Activated T-helper 9 cell treated with anti-CD3 and anti-CD28 coated beads, Interleukin-2, amount 50 U/mL, for 16 hours (primary cell): ENCODE measurements at places on chromosomes 3 and 15.

DNA sequence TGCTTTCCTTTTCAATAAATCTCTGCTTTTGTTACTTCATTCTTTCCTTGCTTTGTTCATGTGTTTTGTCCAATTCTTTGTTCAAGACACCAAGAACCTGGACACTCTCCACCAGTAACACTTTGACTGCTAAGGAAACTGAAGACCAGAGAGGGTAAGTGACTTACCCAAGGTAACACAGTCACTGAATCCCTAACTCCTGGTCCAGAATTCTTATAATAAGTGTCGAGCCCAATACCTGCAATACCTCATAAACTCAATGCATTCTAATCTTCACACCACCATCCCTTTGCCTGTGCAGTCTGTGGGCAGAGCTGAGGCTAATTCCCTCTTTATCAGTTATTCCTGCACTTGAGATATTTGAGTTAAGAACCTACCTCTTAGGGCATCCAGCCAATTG, 237.8 kb downstream of the UACA start:
- no peak for DNase-seq

GRCh38 chr3:6551165-6551564, 309.8 kb upstream of the GRM7 start:
- DNase-seq: no peak

GRCh38 chr3:65048151-65048550, 360.4 kb upstream of the ADAMTS9 start:
- DNase-seq: no peak

GRCh38 chr3:242602-243355, 46.2 kb downstream of the CHL1 start:
- DNase-seq: no peak

DNA sequence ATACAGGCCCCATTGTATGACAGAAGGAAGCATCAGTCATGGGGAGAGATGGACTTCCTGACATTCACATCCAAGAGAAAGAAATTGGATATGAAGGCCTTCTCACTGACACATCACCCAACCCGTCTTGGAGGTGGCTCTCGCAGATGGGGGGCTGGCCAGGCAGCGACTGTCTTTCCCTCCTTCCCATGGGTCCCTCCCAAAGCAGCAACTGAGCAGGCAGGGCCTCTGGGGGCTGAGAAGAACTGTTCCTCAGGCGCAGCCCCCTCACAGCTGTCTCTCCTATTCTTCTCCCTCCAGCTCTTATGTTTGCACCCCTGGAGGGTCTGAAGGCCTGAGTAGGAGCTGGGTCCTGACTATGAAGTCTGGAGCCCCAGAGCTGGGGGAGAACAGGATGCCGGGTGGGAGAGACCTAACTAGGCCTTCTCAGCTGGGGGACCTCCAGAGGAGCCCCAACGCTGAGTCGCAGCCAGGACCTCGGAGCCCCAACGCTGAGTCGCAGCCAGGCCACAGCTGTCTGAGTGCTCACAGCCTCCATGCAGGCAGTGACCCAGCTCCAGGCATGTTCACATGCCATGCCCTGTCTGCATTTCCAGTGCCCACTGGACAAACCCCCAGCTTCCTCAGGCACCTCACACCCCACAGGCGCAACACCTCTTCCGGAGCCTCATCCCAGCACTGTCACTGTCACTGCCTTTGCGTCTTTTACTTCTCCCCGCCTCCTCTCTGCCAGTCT, 29.6 kb downstream of the UMPS start:
- no peak for DNase-seq

- no peak for DNase-seq
Measured at GRCh38 chr3:165938986-165939540, 101.8 kb upstream of the BCHE start.

- no peak for DNase-seq
Measured at GRCh38 chr3:25073423-25073822, 354.6 kb upstream of the RARB start.

DNA sequence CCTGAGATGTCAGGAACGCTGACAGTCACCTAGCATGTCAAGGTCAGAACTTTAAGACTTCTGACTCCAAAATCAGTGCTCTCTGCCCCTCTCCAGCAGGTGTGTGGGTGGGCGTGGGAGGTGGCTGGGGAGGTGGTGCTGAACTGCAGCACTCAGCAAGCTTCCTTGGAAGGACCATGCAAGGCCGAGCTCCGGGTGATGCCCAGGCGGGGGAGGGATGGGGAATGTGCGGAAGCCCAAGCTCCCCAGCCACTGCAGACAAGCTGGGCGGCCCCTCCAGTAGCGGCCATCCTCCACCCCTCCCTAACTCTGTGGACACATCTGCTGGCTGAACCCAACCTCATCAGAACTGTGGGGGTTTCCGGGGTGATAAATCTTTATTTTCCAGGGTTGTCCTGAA, 296.6 kb downstream of the TLE3 start:
- DNase-seq: no peak

DNA sequence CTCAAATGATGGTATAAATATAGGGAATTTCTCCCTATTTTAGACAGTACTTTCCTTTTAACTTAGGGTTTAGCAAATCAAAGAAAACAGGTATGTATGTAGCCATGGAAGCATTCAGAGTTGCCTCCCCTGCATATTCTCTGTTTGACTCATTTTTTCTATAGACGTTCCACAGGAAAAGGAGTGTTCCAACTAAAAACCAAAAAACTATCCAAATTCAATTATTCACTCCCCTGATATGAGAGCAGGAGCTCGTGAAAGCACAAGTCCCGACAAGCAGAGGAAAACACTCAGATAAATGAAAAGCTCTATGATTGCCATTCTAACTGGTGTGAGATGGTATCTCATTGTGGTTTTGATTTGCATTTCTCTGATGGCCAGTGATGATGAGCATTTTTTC, 119.5 kb downstream of the FRMD5 start:
- no peak for DNase-seq
